CD8-positive, alpha-beta memory T cell (primary cell): ENCODE measurements at places on chromosomes 16 and 17.

- no peaks in the 10 kb centered on the region for H3K4me1 ChIP-seq
- no peak for DNase-seq
Measured at GRCh38 chr17:51050291-51051033, 70.2 kb downstream of the SPAG9 start.

DNA sequence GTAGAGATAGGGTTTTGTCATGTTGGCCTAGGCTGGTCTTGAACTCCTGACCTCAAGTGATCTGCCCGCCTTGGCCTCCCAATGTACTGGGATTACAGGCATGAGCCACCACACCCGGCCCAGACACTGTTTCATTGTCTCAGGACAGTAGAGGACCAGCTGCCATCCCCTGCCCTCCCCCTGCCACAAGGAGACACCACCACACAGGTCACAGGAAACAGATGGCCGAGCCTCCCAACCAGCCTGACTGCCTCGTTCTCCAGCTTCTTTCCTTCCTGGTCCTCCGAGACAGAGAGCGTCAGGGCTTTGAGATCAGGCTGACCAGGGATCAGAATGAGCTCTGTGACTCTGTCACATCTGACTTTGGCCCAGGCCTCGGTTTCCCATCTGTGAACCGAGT, 20.8 kb upstream of the RNPS1 start:
- no peaks in the 10 kb centered on the region for H3K36me3 ChIP-seq
- no peak overlapping the region for H3K27ac ChIP-seq
- H3K4me3 ChIP-seq: no peak overlapping the region
- H3K27me3 ChIP-seq: no peaks in the 10 kb centered on the region
- no peaks in the 10 kb centered on the region for H3K4me1 ChIP-seq
- DNase-seq: no peak

DNA sequence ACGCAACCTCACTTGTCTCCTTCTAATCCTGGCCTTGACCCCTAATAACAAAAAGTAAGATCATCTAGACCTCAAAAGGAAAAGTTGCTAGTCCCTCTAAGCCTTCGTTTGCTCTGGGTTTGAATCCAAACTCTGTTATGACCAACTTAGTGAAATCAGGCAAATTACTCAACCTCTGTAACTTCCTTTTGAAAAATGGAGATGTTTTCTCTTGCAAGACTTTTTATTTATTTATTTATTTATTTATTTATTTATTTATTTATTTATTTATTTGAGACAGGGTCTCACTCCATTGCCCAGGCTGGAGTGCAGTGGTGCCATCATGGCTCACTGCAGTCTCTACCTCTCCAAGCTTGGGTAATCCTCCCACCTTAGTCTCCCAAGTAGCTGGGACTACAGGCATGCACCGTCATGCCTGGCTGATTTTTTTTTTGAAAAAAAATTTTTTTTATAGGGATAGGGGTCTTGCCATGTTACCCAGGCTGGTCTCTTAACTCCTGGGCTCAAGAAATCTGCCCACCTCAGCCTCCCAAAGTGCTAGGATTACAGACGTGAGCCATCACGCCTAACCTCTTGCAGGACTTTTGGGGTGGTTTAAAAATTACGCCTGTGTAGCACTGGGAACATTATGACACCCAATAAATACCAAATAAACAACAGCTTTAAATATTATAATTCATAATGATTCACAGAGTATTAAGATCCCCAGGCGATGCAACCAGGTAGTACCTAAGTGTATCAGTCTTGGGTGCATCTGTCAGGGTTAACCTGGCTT, 63.4 kb downstream of the PITPNC1 start:
- DNase-seq: no peak
- no peaks in the 10 kb centered on the region for H3K36me3 ChIP-seq
- H3K27ac ChIP-seq: peak overlapping the region; percentile 86
- H3K4me3 ChIP-seq: peak overlapping the region; percentile 16

- no peaks in the 10 kb centered on the region for H3K4me1 ChIP-seq
- DNase-seq: no peak
- H3K27me3 ChIP-seq: peaks cover 15% of the 10 kb centered on the region
- no peak overlapping the region for H3K27ac ChIP-seq
- no peak overlapping the region for H3K4me3 ChIP-seq
Measured at GRCh38 chr17:66941249-66941648, 23.3 kb upstream of the CACNG4 start.

- H3K4me1 ChIP-seq: no peaks in the 10 kb centered on the region
- H3K36me3 ChIP-seq: no peaks in the 10 kb centered on the region
- H3K27me3 ChIP-seq: peaks cover 6% of the 10 kb centered on the region
- H3K27ac ChIP-seq: no peak overlapping the region
- DNase-seq: no peak
Measured at GRCh38 chr17:79652999-79653643, 42.3 kb upstream of the RBFOX3 start.

DNA sequence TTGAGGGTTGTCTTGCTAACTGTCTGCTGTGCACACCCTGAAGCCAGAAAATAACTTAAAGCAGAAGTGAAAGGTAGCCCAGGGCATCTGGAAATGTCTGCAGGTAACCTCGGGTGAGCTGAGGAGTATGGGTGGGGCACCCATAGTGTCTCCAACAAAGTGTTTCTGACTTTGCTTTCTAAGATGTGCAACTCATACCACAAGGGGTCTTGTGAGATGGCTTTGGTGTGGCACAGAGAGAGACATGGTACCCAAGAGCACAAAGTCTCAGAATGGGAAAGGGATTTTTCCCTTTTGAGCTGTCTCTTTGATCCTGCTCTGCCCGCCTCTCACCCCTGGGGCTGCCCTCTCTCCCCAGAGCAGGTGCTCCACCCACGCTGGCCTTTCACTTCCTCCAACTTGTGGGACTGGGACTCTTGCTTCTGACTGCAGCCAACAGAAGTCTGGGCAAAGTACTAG, 6.9 kb downstream of the CHD9 start:
- H3K36me3 ChIP-seq: no peaks in the 10 kb centered on the region
- H3K4me1 ChIP-seq: peaks cover 29% of the 10 kb centered on the region
- H3K27ac ChIP-seq: no peak overlapping the region
- DNase-seq: no peak

DNA sequence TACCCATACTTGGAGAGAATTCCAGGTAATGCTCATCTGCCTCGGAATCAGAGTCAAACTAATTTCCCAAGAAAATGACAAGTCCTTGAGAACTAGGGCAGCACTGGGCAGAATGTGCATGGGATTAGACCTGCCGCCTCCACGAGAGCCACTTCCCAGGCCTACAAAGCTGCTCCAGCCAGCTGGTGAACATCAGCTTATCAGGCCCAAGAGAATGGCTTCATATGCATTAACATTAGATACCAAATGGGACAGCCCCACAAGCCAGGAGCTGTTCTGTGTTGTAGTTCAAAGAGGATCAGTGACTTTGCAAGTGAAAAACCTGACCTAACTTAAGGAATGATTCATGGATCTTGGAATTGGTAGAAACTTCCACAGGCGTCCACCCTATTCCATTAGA, 203.3 kb downstream of the CYLD start:
- H3K4me3 ChIP-seq: no peak overlapping the region
- DNase-seq: no peak
- H3K27ac ChIP-seq: no peak overlapping the region
- no peaks in the 10 kb centered on the region for H3K4me1 ChIP-seq
- H3K36me3 ChIP-seq: no peaks in the 10 kb centered on the region
- H3K27me3 ChIP-seq: no peaks in the 10 kb centered on the region

GRCh38 chr16:81511371-81511770, 66.8 kb downstream of the CMIP start:
- H3K27ac ChIP-seq: no peak overlapping the region
- no peaks in the 10 kb centered on the region for H3K27me3 ChIP-seq
- no peak for DNase-seq
- peaks cover 16% of the 10 kb centered on the region for H3K4me1 ChIP-seq

GRCh38 chr16:85416228-85417109, 196.7 kb upstream of the GSE1 start:
- peak; percentile 57 for DNase-seq
- H3K4me1 ChIP-seq: peaks cover 9% of the 10 kb centered on the region
- no peak overlapping the region for H3K4me3 ChIP-seq
- no peaks in the 10 kb centered on the region for H3K36me3 ChIP-seq
- no peaks in the 10 kb centered on the region for H3K27me3 ChIP-seq

DNA sequence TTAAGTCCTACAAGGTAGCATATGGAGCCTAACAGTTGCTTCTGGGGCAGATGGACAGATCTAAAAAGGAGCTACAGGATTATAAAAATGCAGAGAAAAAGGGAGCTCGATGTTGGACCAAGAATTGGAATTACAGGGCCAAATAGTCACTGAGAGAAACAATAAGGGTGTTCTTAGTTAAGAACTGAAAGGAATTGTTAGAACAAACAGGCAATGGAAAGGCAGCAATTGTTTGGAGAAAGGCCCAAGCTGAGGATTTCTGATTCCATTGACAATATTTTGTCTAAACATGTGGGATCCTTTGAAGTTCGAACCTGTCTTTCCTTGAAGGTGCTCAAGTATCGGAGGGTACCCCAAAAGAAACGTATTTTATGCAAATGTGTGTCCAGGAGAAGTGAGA, 513.6 kb upstream of the CDH8 start:
- H3K27me3 ChIP-seq: no peaks in the 10 kb centered on the region
- no peak overlapping the region for H3K27ac ChIP-seq
- DNase-seq: no peak
- H3K36me3 ChIP-seq: no peaks in the 10 kb centered on the region

GRCh38 chr17:75478508-75478907, 22.1 kb downstream of the TMEM94 start:
- no peak overlapping the region for H3K27ac ChIP-seq
- no peaks in the 10 kb centered on the region for H3K4me1 ChIP-seq
- no peak for DNase-seq
- peaks cover under 1% of the 10 kb centered on the region for H3K36me3 ChIP-seq

- no peaks in the 10 kb centered on the region for H3K36me3 ChIP-seq
- H3K27ac ChIP-seq: no peak overlapping the region
- DNase-seq: no peak
- H3K4me3 ChIP-seq: no peak overlapping the region
Measured at GRCh38 chr17:51869387-51869786, 289.1 kb downstream of the CA10 start.

DNA sequence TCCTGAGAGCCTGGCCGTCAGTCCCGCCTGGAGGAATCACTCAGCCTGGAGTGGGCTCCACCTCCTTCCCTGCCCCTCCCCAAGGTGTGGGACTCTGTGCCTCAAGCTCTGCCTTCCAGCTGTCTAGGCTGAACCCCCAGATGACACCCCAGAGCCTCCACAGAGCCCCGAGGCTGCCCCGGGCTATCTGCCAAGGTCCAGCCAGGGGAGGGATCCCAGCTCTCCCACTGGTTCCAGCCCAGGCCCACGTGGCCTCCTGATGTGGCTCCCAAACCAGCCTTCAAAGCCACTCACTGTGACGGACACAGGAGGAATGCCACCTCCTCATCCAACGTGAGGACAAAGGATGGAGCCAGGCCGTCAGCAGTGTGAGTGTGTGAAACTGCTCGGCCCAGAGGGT, 45.6 kb upstream of the ENPP7 start:
- H3K4me3 ChIP-seq: no peak overlapping the region
- no peak overlapping the region for H3K27ac ChIP-seq
- H3K36me3 ChIP-seq: no peaks in the 10 kb centered on the region
- no peaks in the 10 kb centered on the region for H3K4me1 ChIP-seq
- DNase-seq: no peak
- no peaks in the 10 kb centered on the region for H3K27me3 ChIP-seq

- peaks cover 50% of the 10 kb centered on the region for H3K4me1 ChIP-seq
- H3K36me3 ChIP-seq: no peaks in the 10 kb centered on the region
- DNase-seq: no peak
- H3K4me3 ChIP-seq: no peak overlapping the region
Measured at GRCh38 chr16:31064882-31065461, 9.1 kb downstream of the ZNF668 start.
